T-helper 9 cell (primary cell): ENCODE measurements at places on chromosomes 16 and 17.

DNA sequence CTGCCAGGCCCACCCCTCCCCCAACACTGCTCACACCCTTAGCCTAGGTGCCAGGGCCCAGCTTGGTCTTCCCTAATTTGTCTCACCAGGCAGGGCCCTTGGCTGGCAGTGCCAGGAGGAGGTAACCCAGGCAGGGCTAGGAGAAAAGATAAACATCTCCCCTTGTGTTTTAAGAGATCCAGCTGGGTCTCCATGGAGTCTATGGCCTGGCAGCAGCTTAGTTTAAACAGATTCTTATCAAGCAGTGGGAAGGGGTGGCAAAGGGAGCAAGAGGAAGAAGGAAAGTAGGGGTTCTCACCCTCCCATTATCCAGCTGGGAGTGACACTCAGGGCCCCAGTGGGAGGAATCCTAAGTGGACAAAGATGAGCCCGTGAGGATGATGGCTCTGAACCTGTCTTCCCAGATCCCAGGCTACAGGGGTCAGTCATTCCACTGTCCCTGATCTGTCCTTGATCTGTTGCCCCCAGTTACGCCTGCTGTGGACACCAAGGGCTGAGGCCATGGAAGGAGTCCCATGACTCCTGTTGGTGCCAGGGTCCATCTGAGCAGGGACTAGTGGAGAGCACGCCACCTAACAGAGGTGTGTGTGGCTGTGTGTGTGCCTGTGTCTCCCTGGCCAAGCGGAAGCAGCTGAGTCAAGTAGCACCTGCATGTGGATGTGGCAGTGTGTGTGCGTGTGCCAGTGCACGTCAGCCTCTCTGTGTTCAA, 47.4 kb upstream of the MEIOC start:
- no peak for DNase-seq

- peak; percentile 8 for DNase-seq
Measured at GRCh38 chr16:53456625-53457024, 22.4 kb downstream of the RBL2 start.

DNA sequence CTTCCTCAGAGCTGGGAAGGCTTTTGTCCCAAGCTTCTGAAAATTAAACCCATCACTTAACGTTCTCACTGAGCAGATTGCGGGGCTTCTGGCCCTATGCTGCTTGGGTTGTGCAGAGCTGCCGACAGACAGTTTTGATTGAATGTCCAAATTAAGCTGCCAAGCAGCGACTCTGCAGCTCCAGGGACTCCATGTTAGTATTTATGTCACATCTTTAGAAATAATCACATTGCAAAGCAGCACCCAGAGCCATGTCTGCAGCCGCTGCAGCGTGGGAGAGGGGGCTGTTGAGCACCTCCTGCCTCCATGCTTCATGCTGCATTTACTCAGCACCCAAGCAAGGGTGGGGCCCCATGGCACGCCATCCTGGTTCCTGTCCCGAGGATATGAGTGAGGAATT, 178.2 kb upstream of the CACNG3 start:
- no peak for DNase-seq

DNA sequence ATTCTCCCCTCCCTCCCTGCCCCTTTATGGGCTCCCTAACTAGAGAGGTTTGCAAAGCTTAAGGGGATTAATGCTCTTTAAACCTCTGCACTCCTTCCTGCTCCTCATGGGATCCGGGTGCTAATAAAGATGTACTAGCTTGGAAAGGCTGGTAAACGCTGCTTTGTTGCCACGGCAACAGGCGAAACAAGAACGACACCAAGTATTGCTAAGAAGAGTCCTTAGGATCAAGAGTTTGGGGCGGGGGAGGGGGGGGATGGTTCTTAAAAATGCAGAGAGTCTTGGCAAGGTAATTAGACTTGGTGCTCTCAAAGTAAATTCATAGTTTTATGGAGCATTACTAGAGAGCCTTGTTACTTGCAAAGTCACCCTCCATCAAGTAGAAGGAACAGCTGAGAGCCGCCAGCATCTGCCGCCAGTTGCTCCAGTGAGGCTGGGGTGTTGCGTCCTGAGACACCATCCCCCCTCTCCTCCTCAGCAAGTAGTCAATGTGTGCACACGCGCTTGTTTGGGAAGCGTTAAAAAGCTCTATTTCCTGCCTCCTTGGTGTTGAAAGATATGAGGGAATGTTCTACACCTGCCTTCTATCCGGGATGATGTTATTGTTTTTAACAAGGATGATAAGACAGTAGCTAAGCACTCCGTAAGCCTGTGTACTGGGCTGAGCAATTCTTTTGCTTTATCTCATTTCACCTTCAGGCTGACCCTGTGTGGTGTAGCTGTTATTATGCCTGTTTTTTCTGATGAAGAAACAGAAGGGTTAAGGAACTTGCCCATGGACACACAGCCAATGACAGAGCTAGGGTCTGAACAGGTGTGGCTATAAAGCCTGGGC, 190.9 kb downstream of the CCDC182 start:
- DNase-seq = no peak

DNA sequence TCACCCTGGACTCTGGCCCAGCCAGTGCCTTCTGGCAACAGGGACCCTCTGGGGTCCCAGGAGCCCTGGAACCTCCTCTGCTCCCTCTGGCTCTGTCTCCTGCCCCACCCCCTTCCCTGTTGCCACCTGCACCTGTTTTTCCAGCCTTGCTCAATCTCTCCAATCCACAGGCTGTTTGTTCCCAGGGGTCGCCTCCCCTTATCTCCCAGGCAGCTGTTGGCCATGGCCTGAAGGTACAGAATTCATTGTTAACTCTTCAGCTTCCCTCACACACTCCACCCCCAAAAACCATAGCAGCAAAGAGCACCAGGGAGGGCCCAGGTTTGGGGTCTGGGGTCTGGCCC, 39.3 kb upstream of the TOB1 start:
- DNase-seq = no peak
